ENCODE measurements at places on chromosomes 7 and 10.

- no peak for DNase-seq
These were observed 36.0 kb downstream of the CLIP2 start for GRCh38 chr7:74325210-74325565.

DNA sequence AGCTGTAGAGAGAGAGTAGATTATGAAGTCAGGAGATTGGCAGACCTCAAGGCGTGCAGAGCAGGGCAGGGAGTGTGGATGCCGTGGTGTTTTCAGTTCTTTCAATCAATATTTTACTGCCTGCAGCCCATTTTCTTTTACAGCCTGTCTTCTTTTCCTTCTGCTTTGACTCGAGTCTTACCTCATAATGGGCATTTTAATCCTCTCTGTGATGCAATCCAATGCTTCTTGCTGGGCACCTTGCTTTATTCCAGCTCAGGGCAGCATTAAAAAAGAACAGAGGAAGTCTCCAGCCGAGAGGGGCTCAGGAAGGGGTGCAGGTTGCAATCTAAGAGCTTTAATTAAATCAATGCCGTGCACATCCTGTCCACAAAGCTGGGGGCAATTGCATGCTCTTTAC lies 839.0 kb downstream of the LRMDA start:
- DNase-seq, result no peak

- DNase-seq, result no peak
These were observed 639.7 kb downstream of the AUTS2 start for GRCh38 chr7:70237831-70238575.

- DNase-seq, result no peak
These were observed 153.4 kb downstream of the SGMS1 start for GRCh38 chr10:50470345-50470744.

DNA sequence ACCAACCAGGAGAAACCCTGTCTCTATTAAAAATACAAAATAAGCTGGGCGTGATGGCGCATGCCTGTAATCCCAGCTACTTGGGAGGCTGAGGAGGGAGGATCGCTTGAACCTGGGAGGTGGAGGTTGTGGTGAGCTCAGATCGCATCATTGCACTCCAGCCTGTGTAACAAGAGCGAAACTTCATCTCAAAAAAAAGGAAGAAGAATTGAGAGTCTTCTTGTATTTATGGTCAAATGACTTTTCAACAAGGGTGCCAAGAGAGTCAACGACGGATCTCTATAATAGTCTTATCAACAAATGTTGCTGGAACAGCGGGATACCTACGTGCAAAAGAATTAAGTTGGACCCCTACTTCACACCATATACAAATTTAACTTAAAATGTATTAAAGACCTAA lies 21.6 kb upstream of the JAZF1 start:
- no peak for DNase-seq

GRCh38 chr7:47034180-47034579 lies 547.7 kb downstream of the TNS3 start:
- no peak for DNase-seq

GRCh38 chr7:37853468-37853867 lies 5.1 kb downstream of the NME8 start:
- DNase-seq, result no peak

DNA sequence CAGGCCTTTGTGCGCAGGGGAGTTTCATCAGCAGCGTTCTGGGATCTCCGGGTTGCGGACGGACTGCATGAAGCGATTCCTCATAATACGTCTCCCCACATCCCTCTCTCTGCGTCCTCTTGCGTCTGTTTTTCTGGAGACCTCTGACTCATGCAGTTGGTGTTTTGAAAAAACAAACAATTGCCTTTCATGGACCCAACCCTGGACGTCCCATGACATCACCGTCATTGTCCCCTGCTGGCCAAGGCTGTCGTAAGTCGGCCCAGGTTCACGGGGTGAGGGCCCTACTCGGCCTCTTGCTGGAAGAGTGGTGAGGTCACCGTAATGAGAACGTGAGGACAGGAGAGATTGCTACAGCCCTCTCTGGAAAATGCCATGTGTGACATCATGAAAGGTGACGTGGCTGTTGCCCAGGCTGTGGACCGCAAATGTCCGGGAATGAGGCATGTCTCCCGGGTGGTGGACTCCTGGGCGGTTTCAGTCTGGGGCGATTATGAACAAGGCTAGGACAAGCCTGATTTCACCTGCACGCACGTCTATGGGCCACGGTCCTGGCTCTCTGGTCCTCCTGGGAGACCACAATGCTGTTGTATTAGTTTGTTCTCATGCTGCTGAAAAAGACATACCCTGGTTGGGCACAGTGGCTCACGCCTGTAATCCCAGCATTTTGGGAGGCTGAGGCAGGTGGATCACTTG lies 9.8 kb upstream of the MAFK start:
- DNase-seq, result peak; percentile 37

DNA sequence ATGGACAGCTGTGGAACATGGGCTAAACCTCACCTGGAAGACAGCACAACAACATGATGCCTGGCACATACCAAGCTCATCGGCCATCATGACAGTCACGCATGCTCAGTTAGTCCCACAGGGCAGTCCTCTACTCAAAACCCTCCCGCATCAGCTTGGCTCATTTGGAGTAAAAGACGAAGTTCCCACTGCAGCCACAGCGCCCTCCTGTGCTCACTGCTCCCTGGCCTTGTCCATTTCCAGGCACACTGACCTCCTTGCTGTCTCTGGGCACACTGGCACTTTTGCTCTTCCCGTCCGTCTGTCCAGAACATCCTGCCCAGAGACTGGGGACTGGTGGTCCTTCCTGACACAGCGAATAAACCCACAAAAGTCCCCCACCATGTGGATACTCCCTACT lies 66.2 kb downstream of the LARP4B start:
- no peak for DNase-seq

GRCh38 chr7:20191391-20191869 lies 25.8 kb downstream of the MACC1 start:
- DNase-seq, result no peak

GRCh38 chr10:108801775-108802517 lies 1121.4 kb downstream of the XPNPEP1 start:
- no peak for DNase-seq

- no peak for DNase-seq
These were observed 3.8 kb downstream of the WDR91 start for GRCh38 chr7:135207406-135208101.

GRCh38 chr10:68224810-68225209 lies 7.1 kb downstream of the ATOH7 start:
- no peak for DNase-seq

GRCh38 chr10:94274142-94274787 lies 88.5 kb downstream of the NOC3L start:
- peak; percentile 6 for DNase-seq

- no peak for DNase-seq
These were observed 145.2 kb downstream of the HERPUD2 start for GRCh38 chr7:35549781-35550180.
